ENCODE measurements at places on chromosomes 1 and 21.
A peak's percentile ranks its signal among the peaks of the same experiment; 100 is the strongest.

- no peak for DNase-seq
Measured at GRCh38 chr1:58921751-58922150, 137.9 kb upstream of the JUN start.

DNA sequence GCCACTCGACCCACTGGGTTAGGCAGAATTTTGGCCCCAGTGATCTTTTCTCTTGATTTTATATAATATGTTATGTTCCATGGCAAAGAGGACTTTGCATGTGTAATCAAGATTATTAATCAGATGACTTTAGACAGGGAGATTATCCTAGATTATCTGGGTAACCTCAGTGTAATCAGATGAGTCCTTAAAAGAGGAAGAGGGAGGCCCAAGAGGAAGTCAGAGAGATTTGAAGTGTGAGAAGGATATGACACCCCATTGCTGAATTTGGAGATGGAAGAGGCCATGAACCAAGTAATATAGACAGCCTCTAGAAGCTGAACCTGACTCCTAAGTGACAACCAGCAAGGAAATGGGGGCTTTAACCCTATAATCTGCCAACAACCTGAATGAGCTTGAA, 117.1 kb upstream of the CSF3R start:
- DNase-seq: no peak

DNA sequence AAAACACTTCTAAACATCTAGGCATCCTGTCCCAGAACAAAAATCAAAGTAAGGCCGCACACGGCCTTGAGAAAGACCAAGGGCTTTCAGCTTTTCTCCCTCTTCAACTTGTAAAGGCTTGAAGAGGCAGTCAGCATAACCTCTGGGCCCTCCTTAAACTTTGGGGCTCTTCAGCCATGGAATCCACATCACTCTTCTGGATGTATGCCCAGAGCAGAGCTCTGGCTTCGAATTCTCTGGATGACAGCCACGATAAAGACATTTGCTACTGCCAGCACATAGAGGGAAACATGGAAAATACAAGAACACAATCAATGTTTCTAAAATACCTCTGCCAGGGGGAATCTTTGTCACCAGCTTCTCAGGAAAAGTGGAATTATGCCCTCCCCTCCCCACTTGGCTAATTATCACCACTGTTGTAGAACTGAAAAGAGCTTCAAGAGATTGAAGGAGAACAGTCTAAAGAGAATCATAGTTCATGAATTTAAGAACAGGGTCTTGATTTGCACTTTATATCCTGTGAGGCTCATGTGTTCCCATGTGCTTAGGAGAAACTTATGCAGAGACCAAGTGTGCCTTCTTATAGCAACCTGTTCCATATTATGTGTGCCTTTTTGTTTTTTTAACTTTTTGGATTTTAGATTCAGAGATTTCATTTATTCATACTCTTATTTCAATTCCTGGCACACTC, 39.0 kb upstream of the DPT start:
- DNase-seq: peak; percentile 24

GRCh38 chr1:67831850-67832513, 1.3 kb downstream of the GNG12 start:
- DNase-seq: peak; percentile 72

GRCh38 chr1:200252531-200252930, 157.3 kb downstream of the ZNF281 start:
- no peak for DNase-seq

Measured in mucosa of descending colon (tissue), 3 donors.